ENCODE measurements at places on chromosomes 11 and 22.
A peak's percentile ranks its signal among the peaks of the same experiment; 100 is the strongest.

DNA sequence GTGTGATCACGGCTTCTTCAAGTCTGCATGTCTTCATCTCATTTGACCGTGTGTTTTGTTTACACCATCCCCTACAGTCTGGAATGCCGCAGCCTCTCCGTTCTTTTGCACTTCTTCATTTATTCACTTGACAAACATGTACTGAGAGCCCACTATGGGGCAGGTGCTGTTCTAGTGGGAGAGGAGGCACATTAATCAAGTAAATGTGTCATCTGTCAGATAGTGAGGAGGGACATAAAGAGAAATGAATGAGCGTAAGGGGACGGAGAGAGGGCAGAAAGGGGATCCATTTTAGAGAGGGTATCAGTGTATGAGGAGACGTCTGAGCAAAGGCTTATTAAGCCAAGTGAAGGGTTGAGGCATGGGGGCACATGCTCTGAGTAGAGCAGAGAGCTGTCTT, 54.0 kb upstream of the CECR2 start:
- no peak for DNase-seq

DNA sequence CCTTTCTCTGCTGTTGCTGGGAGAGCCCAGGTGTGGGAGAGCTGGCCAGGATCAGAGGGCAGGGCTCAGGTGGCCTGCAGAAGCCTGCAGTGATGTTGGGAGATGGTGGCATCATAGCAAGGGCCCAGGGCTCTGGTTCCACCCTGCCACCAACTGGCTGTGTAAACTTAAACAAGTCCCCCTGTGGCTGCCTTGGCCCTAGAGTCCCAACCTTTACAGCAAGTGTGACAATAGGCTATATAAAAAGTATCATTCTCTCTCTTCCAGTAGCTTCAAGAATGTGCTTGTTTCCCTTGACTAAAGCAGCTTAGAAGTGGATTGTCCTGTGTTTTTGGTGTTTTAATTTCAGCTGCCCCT, 201.8 kb upstream of the E2F8 start:
- DNase-seq, result no peak

DNA sequence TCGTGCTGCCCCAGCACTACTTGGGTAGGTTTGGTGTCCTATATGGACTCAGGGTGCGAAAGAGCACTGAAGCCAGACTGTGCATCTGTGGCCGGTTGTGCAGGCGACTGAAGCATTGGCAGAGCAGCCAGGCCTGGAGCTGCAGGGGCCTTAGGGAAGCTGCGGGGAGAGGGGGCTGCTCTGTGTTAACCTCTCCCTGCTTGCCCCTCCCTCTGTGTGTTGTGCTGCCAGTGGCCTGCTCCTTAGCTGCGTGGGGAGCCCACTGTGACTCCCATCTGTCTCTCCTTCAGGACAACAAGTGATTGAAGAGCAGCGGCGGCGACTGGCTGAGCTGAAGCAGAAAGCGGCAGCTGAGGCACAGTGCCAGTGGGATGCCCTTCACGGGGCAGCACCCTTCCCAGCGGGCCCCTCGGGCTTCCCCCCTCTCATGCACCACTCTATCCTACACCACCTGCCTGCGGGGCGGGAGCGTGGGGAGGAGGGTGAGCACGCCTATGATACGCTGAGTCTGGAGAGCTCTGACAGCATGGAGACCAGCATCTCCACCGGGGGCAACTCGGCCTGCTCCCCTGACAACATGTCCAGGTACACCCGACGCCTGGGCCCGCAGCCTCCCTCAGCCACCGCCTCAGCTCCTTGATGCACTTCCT, 34.3 kb downstream of the TREH start:
- no peak for DNase-seq

DNA sequence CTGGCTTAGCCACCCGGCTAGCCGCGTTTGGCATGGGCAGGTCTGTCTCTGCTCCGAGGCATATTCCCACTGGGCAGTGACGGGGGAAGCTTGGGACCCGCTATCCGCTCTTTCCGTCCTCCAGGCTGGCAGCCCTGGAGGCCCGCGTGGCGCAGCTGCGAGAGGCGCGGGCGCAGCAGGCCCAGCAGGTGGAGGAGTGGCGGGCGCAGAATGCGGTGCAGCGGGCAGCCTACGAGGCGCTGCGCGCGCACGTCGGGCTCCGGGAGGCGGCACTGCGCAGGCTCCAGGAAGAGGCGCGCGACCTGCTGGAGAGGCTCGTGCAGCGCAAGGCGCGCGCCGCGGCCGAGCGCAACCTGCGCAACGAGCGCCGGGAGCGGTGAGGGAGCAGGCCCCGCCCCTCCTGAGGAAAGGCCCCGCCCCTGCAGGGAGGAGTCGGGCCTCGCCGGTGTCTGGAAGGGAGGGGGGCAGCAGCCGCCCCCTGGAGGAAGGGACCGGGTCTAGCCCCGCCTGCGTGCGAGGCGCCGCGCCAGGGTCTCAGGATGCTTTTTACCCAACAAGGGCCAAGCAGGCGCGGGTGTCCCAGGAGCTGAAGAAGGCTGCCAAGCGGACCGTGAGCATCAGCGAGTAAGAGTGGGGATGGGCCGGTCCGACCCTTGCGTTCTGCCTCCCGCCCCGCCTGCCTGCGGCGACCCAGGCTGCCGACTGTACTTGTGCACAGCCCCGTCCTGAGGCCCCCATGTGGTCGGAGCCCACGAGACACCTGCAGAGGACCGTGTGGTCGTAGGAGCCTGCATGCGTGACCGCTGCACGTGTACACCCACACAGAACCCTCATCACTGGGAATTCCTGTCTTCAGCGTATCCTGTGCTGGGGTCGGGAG, 7.9 kb downstream of the ATG16L2 start:
- DNase-seq, result no peak

DNA sequence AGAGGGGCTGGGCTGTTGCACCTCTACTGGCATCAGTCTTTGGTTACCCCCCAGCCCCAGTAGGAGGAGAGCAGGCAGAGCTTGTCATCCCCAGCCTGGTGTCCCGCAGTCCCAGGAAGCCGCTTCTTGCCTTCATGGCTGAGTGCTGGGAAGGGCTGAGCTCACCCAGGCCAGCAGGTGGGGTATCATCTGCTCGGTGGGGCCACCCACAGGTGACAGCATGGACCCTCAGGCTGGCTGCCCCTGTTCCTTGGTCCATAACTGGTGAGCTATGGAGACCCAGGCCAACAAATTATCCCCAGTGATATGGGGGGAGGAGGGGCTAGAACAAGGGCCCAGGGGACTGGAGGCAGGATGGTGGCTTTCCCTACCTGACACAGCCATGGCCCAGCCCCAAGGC, 6.5 kb upstream of the RHOD start:
- no peak for DNase-seq

GRCh38 chr11:71976551-71976950, 22.2 kb upstream of the IL18BP start:
- no peak for DNase-seq

DNA sequence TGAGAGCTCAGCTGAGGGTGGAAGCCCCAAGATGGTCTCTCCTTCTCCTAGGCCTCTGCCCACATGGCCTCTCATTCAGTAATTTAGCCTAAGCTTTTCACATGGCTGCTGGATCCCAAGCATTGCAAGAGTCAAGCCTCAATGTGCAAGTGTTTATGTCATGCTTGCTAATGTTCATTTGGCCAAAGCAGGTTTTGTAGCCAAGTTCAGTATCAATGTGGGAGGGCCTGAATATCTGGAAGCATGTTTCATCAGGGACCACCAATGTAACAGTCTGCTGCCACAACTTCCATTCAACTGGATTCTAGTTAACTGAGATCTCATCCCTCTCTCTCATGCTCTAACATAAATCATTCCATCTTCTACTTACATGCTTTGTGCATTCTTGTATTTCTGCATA, 8.5 kb upstream of the SYTL2 start:
- DNase-seq, result no peak

GRCh38 chr11:124917115-124917637, 1.9 kb upstream of the HEPN1 start:
- DNase-seq, result no peak

- no peak for DNase-seq
Observed at GRCh38 chr11:100863080-100863581, 176.0 kb downstream of the ARHGAP42 start.

DNA sequence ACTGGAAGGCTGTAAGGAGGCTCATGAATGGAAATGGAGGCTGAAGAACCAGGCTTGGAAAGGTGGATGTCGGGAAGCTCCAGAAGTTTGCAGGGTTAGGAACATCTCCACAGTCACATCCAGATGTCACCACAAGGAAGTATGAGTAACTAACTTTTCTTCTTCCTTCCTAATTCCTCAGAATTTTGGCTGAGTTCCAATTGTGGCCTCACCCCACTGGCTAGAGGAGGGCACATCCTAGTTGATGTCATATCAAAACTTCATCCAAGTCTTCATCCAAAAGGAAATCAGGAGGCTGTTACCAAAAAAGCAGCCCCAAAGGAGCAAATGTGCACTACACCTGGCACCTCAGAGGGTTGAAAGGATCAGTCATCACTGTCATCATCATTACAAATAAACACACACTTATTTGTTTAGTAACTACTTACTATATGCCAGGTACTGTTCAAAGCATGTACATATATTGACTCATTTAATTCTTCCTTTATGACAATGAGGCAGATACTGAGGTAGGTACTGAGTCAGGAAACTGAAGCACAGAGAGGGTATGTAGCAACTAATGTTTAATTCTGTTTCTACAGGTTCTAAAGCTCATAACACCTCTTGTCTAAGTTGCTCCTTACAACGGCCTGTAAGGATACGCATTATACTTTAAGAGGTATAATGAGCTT, 7.3 kb upstream of the PTPN5 start:
- no peak for DNase-seq

DNA sequence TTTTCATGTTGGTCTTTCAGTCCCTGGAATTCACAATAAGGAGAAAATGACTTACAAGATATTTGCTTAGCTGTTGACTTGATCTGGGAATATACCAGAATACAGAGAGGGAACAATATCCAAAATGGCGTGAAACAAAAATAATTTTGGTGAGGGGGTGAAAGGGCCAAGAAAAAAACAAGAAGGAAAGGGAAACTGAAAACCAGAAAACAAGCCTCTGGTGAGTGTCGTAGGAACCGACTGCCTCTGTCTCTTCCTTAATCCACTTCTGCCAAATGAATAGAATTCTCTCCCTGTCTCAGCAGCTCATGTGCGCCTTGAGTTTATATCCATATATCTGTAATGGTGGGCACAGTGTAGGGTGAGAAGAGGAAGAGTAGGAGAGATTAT, 367.6 kb downstream of the ETS1 start:
- no peak for DNase-seq

DNA sequence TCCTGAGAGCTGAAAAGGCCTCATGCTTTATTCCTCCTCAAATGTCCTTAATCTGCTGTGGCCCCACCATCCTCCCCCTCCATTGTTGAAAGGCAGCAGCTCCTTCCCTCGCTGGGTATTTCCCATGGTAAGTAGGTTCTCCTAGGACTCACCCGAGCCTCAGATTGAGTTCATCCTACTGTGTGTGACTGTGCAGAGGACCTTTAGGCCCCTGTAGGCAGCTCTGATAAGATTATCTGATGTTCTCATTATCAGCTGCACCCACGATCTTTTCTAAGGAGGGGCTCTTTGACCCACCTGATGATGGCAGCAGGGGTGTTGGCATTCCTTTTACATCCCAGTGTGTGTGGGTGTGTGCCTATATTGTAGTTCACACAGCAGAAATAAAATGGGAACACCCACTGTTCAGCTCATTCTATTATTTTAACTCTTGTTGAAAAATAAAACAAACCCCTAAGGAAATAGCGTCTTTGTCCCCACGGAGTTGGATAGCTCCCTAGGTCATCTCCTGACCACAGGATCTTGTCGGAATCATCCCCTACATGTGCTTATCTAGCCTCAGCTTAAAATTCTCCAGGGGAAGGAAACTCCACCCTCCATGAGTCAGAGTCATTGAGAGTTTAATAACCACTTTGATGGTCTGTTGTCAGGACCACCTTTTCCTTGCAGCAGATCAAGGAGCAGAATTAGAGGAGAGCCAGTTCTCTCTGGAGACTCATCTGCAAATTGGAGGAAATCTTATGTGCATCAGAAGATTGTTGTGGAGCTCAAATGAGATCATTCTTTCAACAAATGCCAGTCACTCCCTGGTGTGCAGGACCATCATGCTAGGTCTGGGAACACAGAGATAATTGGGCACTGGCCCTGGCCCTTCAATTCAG, 19.3 kb downstream of the ENDOD1 start:
- no peak for DNase-seq

GRCh38 chr11:4695442-4695841, 2.2 kb downstream of the OR51E2 start:
- no peak for DNase-seq

- DNase-seq, result no peak
Observed at GRCh38 chr11:24767411-24767810, 270.6 kb downstream of the LUZP2 start.

DNA sequence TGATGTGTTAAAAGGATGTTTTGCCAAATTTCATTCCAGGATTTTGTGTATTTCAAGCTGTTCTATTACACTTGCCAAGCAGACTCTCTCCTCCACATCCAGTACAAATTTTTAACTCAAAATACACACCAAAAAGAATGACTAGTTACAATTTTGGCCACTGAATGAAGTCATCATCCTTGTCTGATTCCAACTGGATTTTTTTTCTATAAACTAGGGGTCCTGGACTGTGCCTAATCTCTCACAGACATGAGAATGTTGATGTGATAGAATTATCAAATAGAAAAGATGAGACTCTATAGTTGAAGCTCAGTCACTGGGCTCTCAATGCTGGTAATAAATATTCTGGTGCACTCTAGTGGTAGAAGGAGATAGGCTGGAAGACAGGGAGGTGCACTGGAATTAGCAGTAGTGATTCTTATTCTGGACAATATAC, 85.8 kb downstream of the FANCF start:
- DNase-seq, result no peak

- no peak for DNase-seq
Observed at GRCh38 chr22:43308836-43309235, 34.3 kb downstream of the SCUBE1 start.

GRCh38 chr22:32044913-32045312, 1.9 kb downstream of the SLC5A1 start:
- DNase-seq, result no peak

DNA sequence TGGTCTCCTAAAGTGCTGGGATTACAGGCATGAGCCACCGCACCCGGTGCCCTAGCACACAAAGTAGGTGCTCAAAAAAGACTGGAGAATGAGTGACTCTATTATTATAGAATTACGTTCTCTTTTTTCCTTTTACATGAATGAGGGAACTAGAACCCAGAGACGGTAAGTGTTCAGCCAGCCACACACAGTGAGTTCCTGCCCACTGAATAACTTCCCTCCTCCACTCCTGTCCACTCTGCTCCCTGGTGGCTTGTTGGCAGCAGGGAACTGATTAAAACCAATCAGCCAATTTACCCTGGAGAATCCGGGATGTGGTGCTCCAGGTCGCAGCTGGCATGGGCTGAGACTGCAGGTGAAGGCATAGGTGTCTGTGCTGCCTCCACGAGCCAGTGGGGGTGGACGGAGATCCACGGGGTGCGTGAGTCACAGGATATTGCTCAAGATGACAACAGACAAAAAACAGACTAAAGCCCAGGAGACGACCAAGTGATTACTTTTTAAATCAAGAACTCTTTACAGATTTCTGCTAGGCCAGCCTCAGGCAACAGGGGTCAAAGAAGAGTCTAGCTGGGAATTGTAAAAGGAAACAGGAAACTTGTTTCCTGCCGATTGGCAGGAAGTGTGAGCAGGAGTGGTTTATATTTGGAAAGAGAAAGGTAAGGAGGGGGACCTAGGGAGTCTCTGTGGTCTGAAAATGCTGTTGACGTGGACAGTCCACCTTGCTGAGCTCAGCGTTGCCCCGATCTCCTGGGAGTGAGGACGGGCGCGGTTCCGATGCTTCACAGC, 95.2 kb upstream of the TP53I11 start:
- DNase-seq, result peak; percentile 49

GRCh38 chr11:65083134-65083833, 556 bp downstream of the CDCA5 start:
- no peak for DNase-seq
